ENCODE measurements at places on chromosomes 5 and 9.

DNA sequence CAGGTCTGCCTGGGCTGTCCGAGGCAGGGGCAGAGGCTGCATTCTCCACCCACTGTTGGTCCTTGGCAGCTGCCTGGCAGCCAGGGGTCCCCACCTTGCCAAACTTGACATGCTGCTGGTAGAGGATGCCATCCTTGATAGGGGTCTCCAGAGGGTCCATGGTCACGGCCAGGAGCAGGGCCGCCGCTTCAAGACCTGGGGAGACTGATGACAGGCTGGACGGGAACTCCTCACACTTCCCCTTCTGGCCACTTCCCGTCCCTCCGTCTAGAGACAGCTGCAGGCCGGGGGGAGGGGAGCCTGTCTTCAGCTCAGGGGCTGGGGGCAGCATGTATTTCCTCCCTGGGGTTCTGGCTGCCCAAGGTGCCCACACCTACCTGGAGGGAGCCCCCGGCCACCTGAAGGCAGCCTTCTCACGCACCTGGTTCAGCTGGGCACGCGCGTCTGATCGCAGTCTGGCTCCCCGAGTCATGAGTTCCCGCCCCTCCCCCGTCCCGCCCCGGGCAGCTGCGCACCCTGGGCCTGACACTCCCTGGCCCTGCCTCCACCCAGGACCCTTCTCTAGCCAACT, at the start of gene DOK3:
Gene DOK3 (minus strand): TSS at position 446 of the 571 bp plus-strand sequence. CDS start 286 bp downstream, at position 160.
- no peak within 1 kb of the TSS for H3K4me3 ChIP-seq
- DNase-seq = no peak
- H3K27me3 ChIP-seq = no peaks in the 10 kb centered on the region
- peaks cover 2% of the 10 kb centered on the region for H3K4me1 ChIP-seq

- H3K27me3 ChIP-seq = peaks cover 71% of the 10 kb centered on the region
- no peak overlapping the region for H3K27ac ChIP-seq
- peaks cover 30% of the 10 kb centered on the region for H3K4me1 ChIP-seq
- DNase-seq = no peak
- H3K4me3 ChIP-seq = peak overlapping the region; percentile 42
- no peaks in the 10 kb centered on the region for H3K36me3 ChIP-seq
These were observed 1.3 kb downstream of the TLX3 start for GRCh38 chr5:171310212-171310818.

DNA sequence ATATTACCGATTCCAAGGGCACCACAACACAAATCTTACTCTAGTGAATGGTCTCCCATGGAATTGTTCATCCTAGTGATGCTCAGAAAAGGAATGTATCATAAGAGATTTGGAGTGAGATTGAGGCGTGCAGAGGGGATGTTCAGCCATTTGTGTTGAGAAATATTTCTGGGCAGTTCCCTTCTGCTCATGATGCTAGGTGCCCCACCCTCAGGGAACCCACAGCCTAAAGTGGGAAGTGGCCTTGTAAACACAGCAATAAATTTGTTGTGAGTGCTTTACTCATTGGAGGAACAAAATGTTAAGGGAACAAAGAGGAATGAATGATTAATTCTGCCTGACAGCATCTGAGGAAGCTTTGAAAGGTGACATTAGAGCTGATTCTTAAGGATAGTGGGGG, 129.9 kb downstream of the TLE4 start:
- no peak for DNase-seq
- H3K4me3 ChIP-seq = no peak overlapping the region
- peaks cover 8% of the 10 kb centered on the region for H3K4me1 ChIP-seq
- no peak overlapping the region for H3K27ac ChIP-seq
- H3K27me3 ChIP-seq = no peaks in the 10 kb centered on the region

DNA sequence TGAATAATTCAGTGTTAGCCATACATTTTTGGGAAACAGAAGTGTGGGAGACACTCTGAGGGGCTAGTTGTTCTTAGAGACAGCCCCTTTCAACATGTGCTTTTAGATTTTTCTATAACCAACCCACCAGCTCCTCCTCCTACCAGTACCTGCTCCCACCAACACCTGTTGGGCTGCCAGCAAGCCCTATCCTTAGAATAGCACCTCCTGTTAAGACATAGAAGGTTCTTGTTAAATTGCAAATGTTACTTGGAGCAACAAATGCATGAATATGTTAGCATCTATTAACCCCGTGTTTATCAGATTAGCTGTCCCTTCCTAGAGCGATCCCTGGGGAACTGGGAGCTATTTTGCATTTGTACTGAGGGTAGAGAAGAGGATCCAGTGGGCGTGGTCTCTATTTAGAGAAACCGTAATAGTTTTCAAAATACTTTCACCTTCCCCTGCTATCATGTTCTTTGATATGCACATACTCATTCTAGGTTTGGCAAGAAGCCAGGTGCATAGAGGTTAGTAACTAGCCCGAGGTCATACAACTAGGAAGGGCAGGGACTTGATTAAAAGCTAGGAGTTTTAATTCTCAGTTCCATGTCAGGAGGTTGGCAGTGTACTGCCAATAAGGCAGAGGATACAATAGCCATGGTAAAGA, 334.4 kb downstream of the KCTD16 start:
- DNase-seq = no peak
- H3K4me3 ChIP-seq = no peak overlapping the region
- H3K27me3 ChIP-seq = peaks cover 2% of the 10 kb centered on the region
- no peaks in the 10 kb centered on the region for H3K36me3 ChIP-seq

GRCh38 chr9:5617749-5618148, 11.2 kb upstream of the RIC1 start:
- H3K36me3 ChIP-seq = no peaks in the 10 kb centered on the region
- no peaks in the 10 kb centered on the region for H3K27me3 ChIP-seq
- H3K4me1 ChIP-seq = peaks cover 22% of the 10 kb centered on the region
- no peak overlapping the region for H3K4me3 ChIP-seq
- H3K27ac ChIP-seq = no peak overlapping the region
- DNase-seq = no peak

DNA sequence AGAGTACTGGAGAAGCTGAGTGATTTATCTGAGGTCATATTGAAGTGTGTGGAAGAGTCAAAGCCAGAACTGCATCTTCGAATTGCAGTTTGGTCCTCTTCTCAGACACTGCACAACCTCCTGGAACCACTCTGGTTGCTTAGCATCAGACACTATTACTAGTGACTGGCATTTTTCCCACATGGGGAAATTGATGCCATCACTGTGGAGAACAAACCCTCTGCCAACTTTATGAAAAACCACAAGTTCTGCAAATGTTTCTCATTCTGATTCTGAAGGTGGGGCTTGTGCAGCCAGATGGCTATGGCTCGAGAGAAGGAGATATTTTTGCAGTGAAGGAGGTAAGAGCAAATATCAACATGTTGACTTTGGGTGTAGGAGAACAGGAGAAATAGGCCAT, 67.2 kb downstream of the KCTD16 start:
- no peaks in the 10 kb centered on the region for H3K4me1 ChIP-seq
- DNase-seq = no peak
- peaks cover 23% of the 10 kb centered on the region for H3K27me3 ChIP-seq
- H3K27ac ChIP-seq = no peak overlapping the region
- H3K4me3 ChIP-seq = no peak overlapping the region

DNA sequence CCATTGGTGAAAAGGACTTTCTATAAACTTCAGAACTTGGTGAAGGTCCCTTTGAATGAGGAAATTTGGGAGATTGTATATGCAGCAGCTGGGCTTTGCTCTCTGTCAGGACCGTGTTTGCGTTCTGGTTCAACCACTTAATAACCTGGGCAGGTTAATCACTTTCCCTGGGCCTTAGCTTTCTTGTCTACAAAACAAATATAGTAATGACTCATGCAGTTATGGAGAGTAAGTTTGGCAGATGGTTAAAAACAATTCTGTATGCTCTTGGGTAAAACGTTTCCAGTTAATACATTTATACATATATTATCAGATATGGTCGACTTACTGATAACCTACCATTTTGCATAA, 197.0 kb downstream of the ARHGEF28 start:
- H3K4me1 ChIP-seq = peaks cover 24% of the 10 kb centered on the region
- DNase-seq = no peak
- peak overlapping the region; percentile 5 for H3K27ac ChIP-seq
- H3K27me3 ChIP-seq = no peaks in the 10 kb centered on the region

DNA sequence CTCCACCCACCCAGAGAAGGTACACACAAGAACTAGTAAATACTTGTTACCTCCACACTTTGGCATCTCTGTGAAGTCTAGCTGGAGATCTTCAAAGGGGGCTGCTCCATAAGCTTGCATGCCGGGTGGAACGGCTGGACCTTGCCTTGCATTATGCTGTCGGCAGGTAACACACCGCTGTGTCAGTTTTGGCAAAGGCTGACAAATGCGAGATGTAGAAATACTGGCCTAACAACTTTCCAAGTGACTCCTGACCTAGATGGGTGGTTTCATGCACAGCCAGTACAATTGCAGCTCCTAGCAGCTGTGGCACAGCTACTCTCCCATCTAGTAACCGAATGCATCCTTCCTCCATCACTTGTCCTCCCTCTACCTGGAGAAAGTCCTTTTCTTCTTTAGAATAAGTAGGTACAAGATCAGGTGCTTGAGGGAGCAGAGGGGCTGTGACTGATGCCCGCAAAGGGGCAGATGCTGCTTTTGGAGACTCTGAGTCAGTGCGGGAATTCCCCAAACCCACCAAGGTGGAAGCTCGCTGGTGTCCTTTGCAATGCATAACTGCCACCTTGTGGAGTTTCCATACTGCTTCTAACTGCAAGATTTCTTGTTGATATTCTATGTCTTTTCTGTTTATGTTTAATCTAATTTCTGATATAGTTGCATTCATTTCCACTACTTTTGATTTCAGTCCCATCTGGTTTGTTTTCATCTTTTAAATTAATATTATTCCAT, 78.4 kb downstream of the TMEM161B start:
- H3K4me1 ChIP-seq = no peaks in the 10 kb centered on the region
- H3K27me3 ChIP-seq = no peaks in the 10 kb centered on the region
- H3K4me3 ChIP-seq = no peak overlapping the region
